Activated CD8-positive, alpha-beta memory T cell treated with anti-CD3 and anti-CD28 coated beads, Interleukin-2, amount 10 ng/mL, durations not matched to agents 7 days and 5 days (primary cell): ENCODE measurements at places on chromosomes 7 and 10. TPM values are rescaled to one million over a fixed set of nuclear protein-coding genes. Genes with fewer than 3 reads are reported as not detected.
A peak's percentile ranks its signal among the peaks of the same experiment; 100 is the strongest.

DNA sequence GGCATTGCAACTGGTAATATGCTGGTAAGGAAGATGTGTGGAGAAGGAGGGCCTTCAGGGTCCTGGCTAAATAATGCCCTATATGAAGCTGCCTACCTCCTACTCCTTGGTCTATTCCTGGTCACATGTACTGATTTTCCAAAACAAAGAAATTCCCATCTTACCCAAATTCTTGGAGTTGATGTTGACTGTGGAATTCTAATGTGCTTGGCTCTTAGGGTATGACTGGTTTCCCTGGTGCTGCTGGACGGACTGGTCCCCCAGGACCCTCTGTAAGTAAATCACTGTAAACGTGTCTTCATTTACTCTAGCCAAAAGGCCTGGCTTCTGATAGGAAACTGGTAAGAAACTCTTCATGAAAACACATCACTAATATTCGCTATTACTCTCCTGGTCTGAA is 27.0 kb downstream of the COL1A2 start:
- no peak for DNase-seq

MEOX2 gene
- total RNA-seq, result not detected

CXCL12 gene
- not detected for total RNA-seq

RSPH10B gene
- total RNA-seq, result not detected

PON3 gene
- not detected for total RNA-seq

DNA sequence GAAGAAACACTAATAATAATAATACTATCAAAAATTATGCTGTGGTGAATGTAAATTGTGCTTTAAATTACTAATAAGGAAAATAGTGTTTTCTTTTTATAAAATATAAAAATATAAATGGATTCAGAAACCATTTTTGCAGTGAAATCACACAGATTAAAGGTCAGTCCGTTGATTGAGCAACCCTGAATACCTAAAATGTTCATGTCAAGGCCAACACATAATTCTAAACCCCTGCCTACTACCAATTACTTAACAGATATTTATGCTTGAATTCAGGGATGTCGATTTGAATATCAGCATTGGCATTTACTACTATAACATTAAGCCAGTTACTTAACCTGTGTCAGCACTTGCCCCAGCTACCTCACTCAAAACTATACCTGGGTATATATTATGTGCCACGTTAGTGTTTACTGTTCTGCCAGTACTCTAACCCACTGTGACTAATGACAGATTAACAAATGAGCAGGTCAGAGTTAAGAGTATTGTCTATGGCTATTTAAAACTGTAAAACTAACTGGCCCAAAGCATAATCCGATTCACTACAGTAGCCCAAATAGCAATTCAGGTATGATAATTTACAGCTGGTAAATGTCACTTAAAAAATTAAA is 165.0 kb downstream of the KMT2E start:
- no peak for DNase-seq

DNA sequence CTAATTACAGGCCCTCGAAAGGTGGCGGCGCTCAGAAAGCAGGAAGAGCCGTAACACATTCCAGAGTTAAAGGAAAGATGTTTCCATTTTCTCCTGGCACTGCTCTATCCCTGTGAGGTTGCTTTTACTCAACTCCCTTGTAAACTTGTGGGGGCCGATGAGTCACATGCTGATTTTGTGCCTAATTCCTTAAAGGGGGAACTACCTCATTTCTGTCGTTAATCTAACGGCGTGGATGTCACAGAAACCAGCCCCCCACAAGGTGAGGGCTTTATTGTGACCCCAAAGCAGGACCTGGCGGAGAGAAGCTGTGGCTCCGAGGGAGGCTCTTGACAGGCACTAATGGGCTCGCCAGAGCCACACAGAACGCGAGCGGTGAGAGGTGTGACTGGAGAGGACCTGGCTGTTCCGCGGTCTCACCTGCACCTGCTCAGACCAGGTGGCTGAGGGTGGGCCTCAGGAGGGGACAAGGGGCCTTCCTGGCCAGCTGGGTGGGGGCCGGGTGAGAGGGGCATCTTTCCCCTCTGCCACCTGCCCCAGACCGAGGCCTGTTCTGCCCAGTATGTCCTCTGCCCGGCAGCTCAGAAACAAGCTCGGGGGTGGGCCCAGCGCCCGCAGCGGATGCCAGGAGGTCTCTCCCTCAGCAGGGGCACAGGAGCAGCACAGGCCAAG is 50.9 kb downstream of the CALML3 start:
- DNase-seq, result no peak

GRCh38 chr7:124840435-124840834 is 74.8 kb upstream of the GPR37 start:
- no peak for DNase-seq

DNA sequence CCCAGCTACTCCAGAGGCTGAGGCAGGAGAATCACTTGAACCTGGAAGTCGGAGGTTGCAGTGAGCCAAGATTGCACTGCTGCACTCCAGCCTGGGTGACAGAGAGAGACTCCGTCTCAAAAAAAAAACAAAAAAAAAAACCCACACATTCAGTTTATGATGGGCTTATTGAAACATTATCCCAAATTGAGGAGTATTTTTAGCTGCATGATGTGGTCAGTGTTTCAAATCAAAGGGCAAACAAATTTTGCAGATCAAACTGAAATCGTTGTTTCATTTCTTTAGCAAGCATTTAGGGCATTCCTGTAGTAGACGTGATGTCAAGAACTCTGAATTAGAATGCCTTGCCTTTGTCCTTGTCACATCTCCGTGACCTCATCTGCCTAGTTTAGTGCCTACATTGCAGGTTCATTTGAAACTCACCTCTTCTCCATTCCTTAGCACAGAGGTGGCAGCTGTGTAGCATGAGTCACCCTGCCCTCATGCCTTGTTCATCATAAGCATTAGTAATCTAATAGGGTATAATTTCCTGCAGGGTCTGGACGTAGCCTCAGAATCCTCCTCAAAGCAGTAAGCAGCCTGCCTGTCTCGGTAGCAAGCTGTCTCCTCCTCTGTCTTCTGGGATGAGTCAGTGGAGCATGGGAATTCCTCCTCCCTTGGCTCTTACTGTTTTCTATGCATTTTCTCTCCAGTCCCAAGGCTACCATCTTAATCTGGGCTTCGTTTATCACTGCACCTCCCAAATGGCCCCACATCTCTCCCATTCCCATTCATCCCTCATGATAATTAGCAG is 73.8 kb downstream of the CUL1 start:
- DNase-seq, result no peak

SLC16A9 gene
- total RNA-seq, result 0.16 TPM

- no peak for DNase-seq
These were observed 35.4 kb upstream of the KNDC1 start for GRCh38 chr10:133124357-133125211.

- DNase-seq, result no peak
These were observed 300.2 kb downstream of the NEBL start for GRCh38 chr10:20596911-20597310.

GRCh38 chr7:47329320-47329926 is 252.5 kb downstream of the TNS3 start:
- DNase-seq, result no peak

DNA sequence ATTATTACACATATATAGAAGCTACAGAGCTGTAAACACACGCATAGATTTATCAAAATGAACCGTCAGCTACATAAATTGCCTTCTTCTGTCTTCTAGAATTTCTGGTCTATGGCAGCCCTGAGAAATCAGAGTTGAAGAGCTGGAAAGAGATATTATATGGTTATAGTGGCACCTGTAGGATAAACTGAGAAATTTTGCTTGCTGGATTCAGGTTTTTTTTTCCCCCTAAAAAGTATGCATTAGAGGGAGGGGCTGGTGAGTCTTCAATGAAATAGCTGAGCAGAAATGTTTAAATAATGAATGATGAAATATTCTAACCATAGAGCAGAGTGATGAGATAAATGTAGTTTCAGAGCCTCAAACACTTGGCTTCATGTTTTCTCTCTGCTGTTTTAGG is 78.0 kb upstream of the DYNC1I1 start:
- no peak for DNase-seq

GSDME gene
- 4.5 TPM for total RNA-seq

GRCh38 chr10:7275761-7276440 is 134.9 kb downstream of the SFMBT2 start:
- no peak for DNase-seq

DNA sequence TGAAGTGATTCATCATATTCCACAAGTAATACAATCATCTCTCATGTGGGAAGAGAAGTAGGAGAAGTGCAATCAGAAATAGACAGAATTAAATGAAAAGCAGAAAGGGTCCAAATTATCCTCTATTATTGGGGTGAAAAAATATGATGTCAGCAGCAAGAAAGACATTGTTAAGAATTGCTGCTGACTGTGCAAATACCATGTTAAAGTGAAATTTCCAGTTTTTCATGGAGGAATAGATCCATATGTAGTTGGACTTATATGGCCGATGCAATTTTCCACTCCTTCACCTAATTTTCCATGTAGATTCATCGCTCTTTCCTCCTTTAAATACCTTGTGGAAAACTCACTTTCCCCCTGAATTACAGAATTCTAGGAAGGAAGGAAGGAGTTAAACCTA is 819.8 kb downstream of the GATA3 start:
- DNase-seq, result no peak

GRCh38 chr7:1533547-1534329 is 3.2 kb downstream of the MAFK start:
- peak; percentile 83 for DNase-seq

DNA sequence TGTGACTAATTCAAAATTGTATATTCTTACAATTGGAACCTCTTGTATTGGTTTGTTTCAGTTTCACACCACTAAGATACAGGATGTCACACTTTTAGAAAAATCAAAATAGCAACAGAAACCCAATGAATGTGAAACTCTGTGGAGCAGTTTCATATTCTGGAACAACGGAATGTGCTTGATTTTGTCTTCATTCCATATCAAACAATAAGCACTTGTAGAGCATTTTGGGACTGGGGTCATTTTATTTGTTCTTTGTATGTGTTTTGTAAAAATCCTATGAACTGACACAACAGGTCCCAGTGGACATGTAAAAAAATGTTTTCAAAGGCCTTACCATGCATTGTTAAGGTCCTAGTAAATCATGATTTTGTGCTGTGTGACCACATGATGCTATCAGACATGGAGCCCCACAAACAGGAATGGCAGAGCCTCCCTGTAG is 123.1 kb downstream of the DKK1 start:
- no peak for DNase-seq

GRCh38 chr10:34650156-34650555 is 164.9 kb downstream of the PARD3 start:
- no peak for DNase-seq

GRCh38 chr10:8055420-8056349 is 1.2 kb downstream of the GATA3 start:
- peak; percentile 66 for DNase-seq

- DNase-seq, result no peak
These were observed 24.9 kb downstream of the SFR1 start for GRCh38 chr10:104146882-104147281.

- no peak for DNase-seq
These were observed 446.6 kb downstream of the GFRA1 start for GRCh38 chr10:115826396-115826795.

GRCh38 chr7:156791241-156791640 is 101.7 kb downstream of the LMBR1 start:
- no peak for DNase-seq

DNA sequence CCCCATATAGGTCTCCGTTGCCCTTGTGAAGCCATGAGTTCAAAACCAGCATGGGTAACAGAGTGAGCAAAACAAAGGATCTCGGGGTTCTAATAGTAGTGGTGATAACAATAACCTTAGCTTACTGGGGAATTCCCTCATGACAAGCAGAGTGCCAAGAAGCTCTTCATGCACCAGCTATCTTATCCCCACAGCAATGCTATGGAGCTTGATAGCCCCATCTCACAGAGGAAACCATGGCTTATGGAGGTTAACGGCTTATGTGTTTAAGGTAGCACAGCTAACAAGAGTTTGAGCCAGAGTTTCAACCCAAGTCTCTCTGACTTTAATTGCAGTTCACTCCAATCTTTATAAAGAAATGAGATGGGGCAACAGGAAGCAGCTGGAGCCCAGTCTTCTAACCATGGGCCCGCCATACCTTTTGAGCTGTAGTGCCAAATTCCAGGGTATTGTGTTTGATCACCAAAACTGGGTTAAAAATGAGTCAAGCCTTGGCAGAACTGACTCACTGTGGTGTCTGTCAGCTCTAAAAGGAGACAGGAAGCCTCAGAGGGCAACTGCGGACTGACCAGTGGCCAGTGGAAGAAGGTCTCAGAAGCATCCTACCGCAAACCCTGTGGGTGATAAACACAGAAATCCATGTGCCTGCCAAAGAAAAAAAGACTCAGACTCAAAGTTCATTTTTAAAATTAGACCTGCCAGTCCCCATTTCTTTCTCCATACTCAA is 16.5 kb upstream of the PLAU start:
- DNase-seq, result peak; percentile 77

GRCh38 chr10:33331379-33331694 is 3.1 kb downstream of the NRP1 start:
- DNase-seq, result no peak

DNA sequence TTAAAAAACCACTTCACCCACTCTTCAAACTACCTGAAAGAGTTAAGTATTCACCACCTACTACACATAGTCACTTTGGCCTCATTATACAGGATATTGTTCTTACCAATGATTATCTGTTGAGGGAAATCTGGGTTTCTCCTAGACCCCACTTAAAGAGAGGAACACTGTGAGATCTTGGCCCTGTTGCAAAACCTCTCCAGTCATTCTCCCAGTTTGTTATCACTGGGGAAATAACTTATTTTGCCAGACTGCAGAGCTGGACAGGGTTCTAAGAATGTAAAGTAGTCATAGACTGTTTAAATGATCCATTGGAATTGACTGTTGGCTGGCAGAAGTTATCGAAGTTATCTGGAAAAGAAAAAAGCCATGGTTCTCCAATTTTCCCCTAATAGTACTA is 143.8 kb downstream of the HGF start:
- DNase-seq, result no peak

TMEM213 gene
- 0.06 TPM for total RNA-seq

PAX4 gene
- total RNA-seq, result not detected

EPDR1 gene
- 1.1 TPM for total RNA-seq

DNA sequence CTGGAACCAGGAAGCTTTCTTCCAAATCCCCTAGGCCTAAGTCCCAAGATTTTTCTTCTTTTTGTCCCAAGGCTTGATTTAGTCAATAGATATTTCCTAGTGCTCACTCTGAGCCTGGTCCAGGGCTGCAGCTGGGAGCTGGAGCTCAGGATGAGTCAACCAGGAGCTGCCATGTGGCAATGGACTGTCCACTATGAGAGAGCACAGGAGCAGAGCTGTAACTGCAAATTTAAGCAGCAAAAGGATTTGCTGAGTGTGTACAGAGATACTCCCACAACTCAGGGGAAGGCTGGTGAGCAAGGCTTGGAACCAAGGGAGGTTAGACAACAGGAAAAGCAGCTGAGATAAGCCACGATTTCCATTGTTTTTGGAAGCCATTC is 92.1 kb upstream of the CXCL12 start:
- DNase-seq, result no peak

DNA sequence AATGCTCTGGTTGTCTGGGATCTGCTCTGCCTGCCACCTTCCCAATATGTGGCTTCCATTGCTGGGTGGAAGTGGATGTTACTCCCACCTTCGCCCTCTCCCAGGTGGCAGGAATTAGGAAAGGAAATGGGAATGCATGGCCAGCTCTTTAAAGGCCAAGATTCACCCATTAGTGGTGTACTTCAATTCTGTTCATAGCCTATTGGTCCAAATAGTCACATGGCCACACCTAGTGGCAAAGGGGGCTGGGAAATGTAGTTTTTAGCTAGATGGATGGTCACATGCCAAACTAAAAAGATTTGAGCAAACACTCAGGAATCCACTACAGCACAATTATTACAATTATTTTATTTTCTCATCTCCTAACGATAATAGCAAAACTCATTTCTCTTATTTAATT is 135.1 kb downstream of the NPY start:
- DNase-seq, result no peak
